Anterior cingulate cortex (tissue), 58 donors: ENCODE measurements at places on chromosomes 11 and 22.

DNA sequence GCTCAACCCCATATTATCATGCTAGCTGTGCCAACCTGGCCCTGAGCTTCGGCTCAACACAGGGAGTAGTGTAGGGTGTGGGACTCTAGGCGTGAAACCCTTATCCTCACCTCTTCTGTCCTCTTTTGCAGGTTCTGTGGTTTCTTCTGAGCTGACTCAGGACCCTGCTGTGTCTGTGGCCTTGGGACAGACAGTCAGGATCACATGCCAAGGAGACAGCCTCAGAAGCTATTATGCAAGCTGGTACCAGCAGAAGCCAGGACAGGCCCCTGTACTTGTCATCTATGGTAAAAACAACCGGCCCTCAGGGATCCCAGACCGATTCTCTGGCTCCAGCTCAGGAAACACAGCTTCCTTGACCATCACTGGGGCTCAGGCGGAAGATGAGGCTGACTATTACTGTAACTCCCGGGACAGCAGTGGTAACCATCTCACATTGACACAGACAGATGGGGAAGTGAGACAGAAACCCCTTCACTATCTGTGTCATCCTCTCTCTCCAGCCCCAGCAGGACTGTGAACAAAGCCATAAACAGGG lies 76.4 kb downstream of the GGTLC2 start:
- no peak for DNase-seq

DNA sequence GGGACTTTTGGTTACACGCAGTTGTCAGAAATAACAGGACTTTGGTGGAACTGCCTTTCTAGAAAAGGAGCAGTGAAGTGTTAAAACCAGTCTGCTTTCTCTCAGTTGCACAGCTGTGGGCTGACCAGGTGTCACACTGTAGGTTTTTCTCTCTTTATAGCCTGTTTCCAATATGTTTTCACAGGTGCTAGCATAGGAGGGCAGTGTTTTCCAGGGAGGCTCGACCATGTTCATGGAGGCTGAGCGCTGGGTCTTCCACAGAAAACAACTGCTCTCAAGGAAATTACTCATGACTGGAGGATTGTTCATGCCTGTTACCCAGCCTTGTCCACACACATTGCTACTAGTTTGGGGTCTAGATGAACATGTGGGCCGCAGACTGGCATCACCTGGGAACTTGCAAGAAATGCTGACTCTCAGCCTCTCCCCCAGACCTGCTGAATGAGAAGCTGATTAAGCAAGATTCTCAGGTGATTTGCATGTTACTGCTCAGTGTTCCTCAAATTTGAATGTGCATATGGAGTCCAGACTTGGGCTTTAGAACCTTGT lies 157.7 kb downstream of the MAML2 start:
- no peak for DNase-seq

DNA sequence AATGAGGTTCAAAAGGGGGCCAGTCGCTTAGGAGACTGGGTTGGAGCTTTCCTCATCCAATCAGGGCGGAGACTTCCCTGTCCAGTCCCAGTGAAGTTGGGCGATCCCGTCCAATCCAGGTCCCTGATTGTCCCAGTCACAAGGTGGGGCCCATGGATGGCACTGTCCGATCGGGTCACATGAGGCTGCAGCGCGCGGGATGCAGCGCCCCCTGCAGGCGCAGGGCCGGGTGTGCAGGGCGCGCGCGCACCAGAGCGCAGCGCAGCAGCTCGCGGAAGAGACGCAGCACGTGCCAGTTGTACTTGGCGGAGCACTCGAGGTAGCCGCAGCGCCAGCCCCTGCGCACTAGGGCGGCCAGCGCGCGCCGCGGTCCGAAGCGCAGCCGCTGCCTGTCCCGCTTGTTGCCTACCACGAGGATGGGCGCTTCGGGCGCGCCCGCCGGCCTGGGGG lies 2.3 kb downstream of the RASL10A start:
- DNase-seq = peak; percentile 55

DNA sequence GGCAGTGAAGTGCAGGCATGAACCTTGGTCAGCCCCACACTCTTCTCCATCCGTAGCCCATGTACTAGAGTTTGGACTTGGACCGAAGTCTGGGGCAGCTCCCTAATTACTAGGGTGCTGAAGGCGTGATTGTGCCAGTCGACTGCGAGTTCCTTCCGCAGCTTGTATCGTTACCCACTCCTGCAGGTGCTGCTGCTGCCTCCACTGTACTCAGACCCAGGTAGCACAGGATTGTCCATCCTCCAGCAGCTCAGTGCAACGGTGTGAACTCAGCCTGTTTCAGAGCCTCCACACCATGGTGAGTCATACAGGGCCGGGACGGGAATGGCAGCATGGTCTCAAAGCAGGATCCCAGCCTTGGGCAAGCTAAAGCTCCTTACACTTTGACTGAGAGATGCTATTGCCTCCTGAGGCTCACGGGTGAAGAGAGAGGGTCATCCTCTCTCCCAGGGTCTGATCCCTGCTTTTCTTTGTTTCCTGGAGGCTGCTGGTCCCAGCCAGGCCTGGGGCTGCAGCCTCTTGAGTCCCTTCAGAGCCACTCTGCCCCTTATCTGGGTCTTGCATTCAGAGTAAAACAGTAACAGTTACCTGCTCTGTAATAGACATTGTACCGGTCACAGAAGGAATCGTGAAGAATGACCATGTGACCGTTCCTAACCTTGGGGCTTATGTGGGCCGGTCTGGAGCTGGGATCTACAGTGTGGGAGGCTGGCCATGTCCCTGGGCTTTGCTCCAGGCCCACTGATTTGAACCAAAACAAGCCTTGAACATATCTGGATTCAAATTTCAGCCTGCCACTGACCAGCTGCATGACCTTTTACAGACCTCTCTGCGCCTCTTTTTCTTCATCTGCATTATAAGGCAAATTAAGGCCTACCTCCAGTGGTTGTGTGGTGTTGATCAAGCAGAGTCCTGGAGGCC lies 1.7 kb downstream of the TKFC start:
- DNase-seq = no peak

DNA sequence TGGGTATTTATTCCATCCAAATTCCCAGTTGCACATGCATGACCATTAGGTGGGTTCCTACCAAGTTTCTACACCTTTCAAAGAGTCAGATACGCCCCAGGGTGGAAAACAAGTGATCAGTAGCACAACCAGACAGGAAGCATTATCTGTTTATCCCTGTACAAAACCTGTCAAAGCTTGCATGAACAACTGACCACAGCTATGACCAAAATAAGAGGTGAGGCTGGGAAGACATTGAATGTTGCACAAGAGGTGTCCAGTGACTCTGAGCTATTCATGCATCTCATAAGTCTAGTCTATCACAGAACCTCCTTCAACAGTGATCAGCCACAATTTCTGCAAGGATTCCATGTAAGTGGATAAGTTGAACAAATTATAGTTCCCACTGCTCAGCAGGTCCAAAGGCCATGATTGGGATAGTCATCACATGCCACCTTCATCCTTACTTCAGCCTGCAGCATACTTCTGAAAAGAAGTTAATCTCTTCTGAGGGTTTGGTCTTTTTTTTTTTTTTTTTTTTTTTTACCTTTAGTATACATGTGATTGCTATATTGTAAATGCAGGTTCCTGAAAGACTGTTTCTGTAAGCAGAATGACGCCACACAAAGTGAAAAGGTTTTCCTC lies 28.0 kb upstream of the TMEM45B start:
- no peak for DNase-seq

DNA sequence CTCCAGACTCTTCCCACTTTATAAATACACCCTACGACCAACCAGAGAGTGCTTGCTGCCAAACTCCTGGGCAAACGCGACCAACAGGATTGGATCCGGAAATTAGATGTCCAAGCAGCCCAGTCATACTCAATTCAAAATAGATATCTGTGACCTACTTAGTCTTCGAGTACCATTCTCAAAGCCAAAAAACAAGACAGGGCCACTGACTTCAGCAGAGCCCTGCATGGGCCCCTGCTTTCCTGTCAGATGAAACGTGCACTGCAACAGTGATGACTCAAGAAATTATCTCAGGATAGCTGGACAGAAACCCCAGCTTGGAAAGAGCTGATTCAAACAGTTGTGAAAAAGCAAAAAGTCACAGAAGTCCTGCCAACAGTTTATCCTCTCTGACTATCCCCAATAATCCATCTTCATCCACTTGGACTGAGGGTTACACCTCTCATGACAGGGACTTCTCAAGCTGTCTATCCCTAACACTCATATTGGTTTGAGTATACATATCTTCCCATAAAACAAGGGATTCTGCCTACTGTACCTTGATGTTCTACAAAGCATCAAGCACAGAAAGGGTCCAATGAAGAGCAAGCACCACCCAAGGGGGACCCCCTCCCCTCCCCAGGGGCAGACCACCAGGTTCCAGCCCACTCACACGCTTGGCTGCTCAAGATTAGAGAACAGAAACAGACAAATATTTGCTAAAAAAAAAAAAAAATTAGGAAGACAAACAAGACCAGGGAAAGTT lies 17.4 kb downstream of the SMCO4 start:
- DNase-seq = no peak

GRCh38 chr11:45485070-45485707 lies 180.2 kb downstream of the CHST1 start:
- DNase-seq = no peak

DNA sequence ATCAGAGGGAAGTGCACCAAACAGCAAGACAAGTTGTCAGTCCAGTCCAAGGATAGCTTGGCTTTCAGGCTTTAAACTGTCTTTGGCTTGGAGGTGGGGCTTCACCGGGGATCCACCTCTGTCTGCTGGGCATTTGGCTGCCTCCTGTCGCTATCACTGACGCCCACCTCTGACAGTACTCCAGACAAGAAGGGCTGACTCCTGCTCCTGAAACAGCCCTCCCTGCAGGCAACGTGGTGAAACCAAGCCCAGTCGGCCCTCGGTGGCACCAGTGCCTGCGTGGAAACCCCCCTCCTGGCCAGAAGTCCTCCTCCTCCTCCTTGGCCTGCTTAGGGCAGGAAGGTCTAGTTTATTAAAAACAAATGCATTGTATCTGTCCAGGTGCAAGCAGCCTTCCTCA lies 16.9 kb downstream of the DHCR7 start:
- DNase-seq = no peak

DNA sequence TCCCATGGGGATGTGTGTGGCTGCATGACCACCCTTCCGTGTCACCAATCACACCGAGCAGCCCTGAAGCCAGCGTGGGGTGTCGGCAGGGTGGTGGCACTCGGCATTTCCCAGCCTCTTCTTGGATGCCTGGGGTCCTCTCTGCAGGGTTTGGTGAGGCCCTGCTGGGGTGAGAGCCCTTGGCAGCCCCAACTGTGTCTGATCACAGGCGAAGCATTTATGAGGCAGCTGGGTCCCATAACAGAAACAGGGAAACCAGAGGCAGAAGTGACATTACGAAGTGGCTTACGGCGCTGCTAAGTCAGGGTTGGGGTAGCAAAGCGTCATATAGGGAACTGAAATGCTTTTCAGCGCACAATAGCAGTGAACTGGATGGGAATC lies 92.3 kb upstream of the SEPTIN5 start:
- no peak for DNase-seq

DNA sequence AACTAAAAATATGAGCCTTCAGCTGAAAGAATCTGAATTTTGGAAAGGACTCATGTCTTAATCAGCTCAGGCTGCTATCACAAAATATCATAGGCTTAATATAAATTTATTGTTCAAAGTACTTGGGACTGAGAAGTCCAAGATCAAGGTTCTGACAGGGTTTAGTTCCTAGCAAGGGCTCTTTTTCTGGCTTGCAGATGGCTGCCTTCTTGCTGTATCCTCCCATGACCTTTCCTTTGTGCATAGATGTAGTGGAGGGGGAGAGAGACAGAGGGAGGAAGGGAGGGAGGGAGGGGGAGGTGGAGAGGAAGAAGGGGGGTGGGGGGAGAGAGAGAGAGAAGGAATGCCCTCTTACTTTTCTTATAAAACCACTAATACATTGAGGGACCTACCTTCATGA lies 306.8 kb upstream of the DDI1 start:
- DNase-seq = no peak

GRCh38 chr22:40463683-40464082 lies 93.3 kb downstream of the SGSM3 start:
- no peak for DNase-seq

DNA sequence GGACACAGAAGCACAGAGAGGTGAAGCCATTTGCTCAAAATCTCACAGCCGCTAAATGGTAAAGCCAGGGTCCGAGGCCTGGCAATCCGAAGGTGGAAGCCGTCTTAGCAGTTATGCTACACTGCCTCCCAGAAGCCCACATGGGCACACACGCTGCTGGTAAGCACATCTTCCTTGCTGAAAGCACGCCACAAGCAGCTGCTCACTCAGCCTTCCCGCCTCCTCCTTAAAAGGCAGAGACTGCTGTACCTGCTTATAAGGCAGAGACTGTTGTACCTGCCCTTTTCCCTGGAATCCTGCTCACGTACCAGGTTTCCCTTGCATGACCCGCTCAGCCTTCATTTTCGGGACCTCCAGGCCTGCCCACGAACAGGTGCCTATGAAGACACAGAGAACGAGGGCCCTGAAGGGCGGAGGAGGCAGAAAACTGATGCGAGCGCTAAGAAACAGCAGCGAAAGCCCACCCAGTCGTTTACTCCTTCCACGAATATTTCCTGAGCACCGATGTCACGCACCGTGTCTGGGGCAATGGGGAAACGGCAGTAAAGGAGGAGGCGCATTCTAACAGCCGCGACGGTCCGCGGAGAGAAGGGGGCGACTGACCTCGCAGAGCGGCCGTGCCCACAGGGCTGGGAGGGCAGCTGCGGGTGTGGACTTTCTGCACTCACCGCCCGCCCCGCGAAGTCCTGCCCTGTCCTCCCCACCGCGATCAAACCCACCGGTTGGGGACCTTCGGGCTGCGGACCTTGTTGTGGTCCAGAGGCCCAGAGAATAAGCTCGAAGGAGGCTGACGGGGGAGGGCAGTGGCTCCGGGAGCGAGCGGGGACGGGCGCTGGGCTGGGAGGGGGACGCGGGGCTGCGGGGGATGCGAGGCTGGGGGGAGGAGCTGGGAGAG lies 13.0 kb downstream of the SPATA19 start:
- DNase-seq = no peak

DNA sequence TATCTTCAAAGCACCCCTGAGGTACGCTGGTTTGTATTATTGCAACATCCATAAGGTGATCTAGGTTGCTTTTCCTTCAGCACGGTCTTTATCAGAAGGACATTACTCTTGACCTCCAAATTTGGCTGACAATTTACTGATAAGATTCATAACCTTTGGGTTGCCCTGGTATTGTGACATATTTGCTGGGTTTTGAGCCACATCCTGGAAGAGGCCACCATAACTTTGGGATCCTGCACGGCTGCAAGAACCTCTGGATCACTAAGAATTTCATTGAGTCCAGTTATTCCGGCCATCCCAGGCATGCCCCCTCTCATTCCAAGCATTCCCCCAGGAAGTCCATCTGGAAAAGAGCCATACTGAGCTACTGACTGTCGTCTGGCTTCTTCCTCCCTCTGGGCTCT lies 6.5 kb upstream of the PLET1 start:
- no peak for DNase-seq

- DNase-seq = no peak
These were observed 191.6 kb upstream of the ARHGAP20 start for GRCh38 chr11:110903830-110904229.

GRCh38 chr11:59829358-59829757 lies 15.9 kb downstream of the CBLIF start:
- DNase-seq = no peak

DNA sequence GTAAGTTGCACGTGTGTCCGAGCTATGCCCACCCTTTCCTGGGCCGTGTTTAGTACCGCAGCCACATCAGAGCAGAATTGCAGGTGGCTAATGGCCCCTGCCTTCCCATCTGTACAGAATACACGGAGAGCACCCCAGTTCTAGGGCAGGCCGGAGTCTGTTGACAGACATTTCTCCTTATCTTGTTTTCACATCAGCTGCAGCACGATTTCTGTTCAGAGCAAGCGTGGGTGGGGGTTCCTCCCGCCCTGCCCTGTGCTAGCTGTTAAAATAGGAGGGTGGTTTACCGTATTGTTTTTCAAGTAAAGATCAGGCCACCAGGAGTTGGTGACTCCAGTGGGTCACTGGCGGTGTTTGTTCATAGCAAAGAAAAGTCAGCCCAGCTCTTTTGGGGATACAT lies 41.1 kb downstream of the UBASH3B start:
- DNase-seq = no peak
